ENCODE measurements at places on chromosomes 6 and 20.
A peak's percentile ranks its signal among the peaks of the same experiment; 100 is the strongest.

DNA sequence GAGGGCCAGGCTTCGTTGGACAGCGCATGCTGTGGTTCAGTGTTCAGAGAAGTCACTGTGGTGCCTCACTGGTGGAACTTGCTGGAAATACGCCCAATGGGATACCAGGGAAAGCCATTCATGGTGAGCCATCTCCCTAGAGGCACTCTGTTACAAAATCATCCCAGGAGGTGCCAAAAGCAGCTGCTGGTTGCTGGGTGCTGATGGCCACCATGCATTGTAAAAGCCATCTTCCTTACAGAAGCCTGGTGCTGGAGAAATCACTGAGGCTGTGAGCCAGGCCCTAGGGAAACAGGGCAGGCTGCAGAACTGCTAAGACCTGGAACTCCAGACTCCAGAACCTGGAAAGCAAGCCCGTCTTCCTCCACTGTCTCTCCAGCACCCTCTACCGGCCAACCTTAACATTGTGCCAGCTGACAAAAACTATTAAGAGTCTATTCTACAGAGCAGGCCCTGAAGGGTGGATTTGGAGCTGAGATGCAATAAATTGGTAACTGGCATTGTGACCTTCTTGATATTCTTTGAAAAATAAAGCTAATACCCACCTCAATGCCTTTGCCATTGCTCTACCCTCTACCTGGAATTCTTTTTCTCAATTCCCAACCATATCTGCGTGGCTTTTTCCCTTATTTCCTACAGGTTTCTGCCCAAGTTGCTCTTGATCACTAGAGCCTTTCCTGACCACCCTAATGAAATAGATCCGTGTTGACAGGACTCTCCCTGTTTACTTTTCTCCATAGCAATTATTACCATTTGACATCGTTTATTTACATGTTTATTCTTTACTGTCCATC, 18.5 kb downstream of the SNRPB start:
- peak; percentile 68 for DNase-seq

DNA sequence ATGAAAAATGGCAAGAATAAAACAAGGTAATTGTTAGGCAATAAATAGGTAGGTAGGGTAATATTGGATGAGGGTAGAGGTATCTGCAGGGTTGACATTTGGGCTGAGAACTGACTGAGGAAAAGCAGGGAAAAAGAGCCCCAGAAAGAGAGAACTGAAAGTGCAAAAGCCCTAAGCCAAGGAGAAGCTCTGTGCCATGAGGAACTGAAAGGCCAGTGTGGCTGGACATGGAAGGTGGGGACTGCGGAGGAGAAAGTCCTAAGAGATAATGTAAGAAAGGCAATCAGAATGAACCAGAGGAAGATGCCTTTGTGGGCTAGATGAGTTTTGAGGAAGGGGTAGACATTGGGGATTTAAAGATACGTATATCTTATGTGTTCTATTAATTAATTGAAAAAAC, 9.9 kb upstream of the HIVEP2 start:
- no peak for DNase-seq

- no peak for DNase-seq
These were observed 161.0 kb downstream of the KHDC1L start for GRCh38 chr6:73064266-73064665.

- no peak for DNase-seq
These were observed 75.0 kb downstream of the FKBP5 start for GRCh38 chr6:35613762-35614161.

DNA sequence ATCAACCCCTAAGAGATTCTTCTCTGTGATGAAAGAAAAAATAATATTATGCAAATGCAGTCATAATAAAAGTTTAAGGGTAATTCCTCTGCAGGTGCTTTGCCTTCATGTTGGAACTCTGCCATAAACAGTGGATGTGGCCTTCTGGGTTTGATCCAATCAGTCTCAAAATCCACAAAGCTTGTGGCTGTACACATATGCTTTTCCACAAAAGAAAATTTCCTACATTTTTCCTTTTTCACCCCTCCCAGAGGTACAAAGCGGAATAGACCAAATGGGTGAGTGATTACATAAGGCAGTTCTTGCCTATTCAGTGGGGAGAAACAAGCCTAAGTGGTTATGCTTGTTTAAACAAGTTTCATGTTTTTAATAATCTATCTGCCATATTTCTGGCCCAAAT, 16.7 kb downstream of the CALHM5 start:
- DNase-seq = no peak

GRCh38 chr6:70394518-70395300, 18.6 kb upstream of the FAM135A start:
- DNase-seq = no peak

- DNase-seq = no peak
These were observed 70.7 kb upstream of the TAB2 start for GRCh38 chr6:149246691-149247384.

DNA sequence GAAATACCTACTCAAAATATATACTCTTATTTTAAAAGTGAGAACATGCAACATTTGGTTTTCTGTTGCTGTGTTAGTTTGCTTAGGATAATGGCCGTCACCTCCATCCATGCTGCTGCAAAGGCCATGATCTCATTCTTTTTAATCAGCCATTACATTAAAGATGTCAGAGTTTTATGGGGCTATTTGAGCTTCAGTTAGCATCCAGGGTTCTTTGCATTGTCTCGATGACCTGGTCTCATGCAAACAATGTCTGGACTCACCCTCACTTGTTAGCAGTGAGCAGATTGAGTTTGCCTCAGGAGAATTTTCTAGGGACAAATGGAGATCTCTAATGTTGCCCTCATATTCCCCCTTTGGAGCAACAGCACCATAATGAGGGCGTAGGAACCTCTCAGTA, 458.7 kb upstream of the AGPAT4 start:
- no peak for DNase-seq

GRCh38 chr20:3082306-3082951, 2.1 kb downstream of the AVP start:
- DNase-seq = no peak

DNA sequence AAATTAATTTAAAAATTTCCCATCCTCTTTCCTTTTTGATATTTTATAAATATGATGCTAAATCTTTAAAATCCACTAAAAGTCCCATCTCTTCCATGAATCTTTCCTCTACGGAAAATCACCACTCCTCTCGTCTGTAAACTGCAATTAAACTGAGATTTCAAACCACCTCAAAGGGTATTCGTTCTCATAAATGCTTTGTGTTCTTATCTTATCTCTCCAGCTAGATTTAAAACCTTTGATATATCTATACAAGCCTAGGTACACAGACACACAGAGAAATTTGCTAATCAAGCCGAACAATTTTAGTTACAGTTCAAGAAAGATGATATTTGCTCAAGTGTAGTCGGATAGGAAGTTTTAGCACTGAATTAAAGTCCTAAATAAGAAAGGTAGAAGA, 214.6 kb upstream of the PRDM1 start:
- DNase-seq = no peak

GRCh38 chr6:31265926-31266325, 6.0 kb downstream of the HLA-C start:
- DNase-seq = no peak

GRCh38 chr6:15378866-15379265, 133.0 kb downstream of the JARID2 start:
- no peak for DNase-seq

DNA sequence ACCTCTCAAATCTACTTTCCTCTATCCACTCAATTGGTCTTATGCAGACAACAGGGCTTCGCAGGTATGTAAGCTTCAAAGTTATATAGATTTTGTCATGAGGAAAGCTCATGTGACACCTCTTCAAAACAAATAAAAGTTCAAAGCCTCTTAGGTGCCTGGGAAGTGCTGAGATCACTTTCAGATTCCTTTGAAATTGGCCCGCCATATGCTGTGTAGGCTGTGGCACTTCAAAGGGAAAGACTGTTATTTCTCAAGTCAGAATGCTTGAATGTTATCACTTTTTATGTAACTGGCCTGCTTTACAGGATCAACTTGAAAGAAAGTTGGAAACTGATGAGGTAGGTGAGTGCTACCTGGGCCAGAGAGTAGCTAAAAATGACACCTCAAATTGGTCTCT, 67.1 kb upstream of the GFRAL start:
- DNase-seq = no peak

DNA sequence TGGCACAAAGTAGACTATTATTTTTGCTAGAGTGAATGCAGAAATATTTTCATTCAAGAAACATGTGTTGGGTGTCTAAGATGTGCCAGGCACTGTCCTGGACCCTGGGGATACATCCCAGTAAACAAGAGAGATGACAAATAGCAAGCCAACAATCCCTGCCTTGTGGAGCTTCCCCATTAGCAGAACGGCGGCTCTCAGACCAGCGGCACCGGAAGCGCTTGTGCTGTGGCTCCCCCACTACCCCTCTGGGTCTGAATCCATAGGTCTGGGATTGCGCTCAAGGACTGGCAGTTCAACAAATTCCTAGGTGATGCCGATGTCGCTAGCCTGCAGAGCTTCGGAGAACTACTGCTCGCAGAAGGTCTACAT, 98.5 kb upstream of the AGPAT4 start:
- DNase-seq = no peak

GRCh38 chr20:48704761-48705160, 123.0 kb downstream of the PREX1 start:
- no peak for DNase-seq

DNA sequence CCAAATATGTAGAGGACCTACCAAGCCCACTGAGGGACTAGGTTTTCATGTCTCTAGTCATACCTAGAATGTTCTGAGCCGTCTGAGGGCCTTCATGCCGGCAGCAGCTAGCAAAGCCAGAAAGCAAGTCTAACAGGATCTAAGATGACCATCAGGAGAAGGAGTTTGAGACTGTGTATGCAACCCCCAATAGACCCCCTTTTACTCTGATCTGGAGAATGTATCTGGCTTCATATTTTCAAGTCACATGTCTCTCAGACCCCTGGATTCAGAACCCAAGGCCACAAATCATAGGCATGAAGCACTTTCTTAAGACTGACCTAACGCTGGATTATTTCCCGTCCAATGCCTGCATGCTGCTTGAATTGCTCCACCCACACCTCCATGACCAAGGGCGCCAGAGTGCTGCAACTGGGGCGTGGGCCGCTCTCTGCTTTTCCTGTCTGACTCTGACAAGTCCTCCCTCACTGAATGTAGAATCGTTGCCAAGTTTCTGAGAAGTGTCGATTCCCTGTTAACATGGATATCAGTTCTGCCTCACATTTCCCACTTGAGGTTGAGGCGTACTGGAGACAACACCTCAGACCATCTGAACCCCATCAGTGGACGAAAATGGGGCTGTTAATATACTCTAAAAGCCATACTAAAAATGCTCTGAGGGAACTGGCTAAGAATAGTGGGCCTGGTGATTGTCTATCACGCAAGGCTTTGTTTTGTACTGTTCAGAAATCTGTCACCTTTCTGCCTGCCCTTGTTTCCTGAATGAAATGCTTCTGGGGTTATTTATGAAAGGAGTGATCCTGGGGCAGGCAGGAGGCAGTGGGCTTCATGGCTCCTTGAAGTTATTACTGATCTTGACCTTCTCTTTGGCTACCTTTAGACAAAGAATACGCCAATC, 23.9 kb upstream of the ASXL1 start:
- DNase-seq = peak; percentile 54

GRCh38 chr20:64162239-64162910, 1.9 kb upstream of the MYT1 start:
- DNase-seq = no peak

GRCh38 chr6:24631671-24632070, 14.3 kb downstream of the KIAA0319 start:
- DNase-seq = no peak

DNA sequence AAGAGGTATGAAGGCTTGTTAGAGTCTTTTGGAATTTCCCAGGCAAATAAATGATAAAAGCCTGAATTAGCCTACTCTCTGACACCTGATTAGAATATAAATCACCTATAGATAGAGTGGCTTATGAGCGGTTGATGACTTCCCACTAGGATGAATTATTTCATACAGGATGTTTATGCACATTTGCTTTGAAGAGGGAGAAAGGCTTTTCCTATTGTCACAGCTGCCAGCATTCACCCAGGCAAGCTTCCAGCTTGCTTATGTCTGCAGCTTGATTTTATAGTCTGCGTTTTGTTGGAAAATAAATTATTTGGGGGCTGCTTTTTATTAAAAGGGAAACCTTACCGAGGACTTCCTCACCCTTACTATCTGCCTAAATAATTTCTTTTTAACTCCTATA, 51.3 kb upstream of the EIF2S2 start:
- no peak for DNase-seq

- DNase-seq = no peak
These were observed 7.4 kb downstream of the SENP6 start for GRCh38 chr6:75608956-75609533.

DNA sequence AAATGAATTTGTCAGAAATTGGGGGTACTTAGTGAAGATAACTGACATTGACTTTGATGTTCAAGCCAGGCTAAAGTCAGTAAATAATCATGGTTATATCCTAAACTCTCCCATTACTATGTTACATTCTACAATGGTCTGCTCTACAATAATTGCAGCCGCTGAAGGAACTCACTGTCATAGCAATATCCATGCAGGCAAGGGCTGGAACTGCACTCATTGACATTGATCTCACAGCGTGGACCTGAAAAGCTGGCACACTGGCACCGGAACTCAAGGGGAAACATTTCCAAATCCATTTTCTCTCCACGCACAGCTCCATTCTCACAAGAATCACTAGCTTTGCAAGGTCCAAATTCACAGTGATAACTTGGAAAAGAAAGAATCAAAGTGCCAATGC, 702.7 kb downstream of the EYS start:
- DNase-seq = no peak

GRCh38 chr20:60897976-60898375, 354.1 kb upstream of the CDH4 start:
- DNase-seq = no peak

All from activated CD4-positive, CD25-positive, alpha-beta regulatory T cell treated with anti-CD3 and anti-CD28 coated beads, Interleukin-2, amount 50 U/mL, for 72 hours (primary cell).